Activated T-cell treated with anti-CD3 and anti-CD28 coated beads for 1 hour (primary cell): ENCODE measurements at places on chromosomes 7 and 10.

- DNase-seq, result no peak
Measured at GRCh38 chr10:78426181-78426580, 392.5 kb downstream of the RPS24 start.

- DNase-seq, result no peak
Measured at GRCh38 chr10:106033065-106033464, 1131.4 kb downstream of the SORCS1 start.

DNA sequence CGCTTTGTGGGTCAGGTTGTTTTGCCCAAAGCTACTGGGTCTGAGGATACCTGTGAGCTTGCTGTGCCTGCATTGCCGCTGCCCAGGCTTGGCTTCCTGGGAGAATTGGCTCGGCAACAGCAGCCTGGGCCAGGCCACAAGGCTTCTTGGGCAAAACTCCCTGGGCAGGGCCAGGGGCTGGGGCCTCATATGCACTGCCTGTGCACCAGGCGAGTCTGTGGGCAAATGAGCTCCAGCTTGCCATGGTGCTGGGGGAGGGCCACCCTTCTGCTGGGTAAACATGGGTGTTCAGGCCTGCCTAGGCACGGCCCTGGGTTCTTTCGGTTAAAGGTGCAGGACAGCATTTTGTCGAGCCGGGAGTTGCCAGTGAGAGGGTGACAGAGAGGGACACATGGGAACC is 19.4 kb downstream of the ZMIZ1 start:
- DNase-seq, result no peak

GRCh38 chr10:125699562-125700143 is 16.7 kb upstream of the TEX36 start:
- DNase-seq, result no peak

GRCh38 chr7:42922017-42922753 is 9.8 kb downstream of the PSMA2 start:
- DNase-seq, result no peak

- DNase-seq, result no peak
Measured at GRCh38 chr10:128511284-128511683, 385.1 kb upstream of the MKI67 start.
